ENCODE measurements at places on chromosomes 11 and 22.

DNA sequence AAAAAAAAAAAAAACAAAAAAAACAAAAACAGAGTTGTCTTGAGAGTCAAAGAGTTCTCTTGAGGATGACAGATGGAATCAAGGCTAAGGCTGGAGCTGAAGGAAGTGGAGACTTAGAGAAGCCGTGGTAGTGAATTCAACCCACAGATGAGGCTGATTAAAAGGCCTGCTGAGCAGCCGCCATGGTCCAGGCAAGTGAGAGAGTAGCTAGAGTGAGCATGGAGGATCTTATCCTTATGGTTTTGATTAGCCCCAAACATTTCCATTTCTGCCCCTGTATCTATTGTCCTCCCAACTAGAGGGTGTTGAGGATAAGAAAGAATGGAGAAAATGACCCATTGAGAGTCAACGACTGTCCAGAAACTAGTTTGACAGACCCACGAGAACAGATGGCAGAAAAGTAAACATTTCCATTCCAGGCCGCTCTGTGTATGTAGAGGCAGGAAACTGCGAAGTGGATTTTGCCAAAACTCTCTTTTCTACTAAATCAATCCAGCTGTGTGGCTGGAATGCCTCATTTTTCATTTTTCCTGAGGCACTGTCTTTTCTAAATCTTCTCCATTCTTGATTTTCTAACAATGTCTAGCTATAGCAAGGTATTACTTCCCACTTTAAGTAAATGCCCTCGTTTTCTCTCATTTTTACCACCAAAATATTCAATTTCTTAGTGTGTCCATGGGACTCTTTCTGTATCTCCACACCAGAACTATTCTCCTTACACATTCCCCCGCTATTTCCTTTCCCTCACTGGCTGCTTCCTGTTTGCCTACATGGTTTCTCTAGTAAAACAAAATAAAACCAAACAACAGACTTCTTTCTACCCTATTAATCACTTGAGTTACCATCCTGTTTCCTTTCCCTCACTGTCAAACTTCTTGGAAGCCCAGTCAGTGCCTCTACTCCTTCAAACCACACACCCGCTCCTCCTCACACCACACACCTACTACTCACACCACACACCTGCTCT is 5.4 kb upstream of the MMP8 start:
- DNase-seq: no peak

GRCh38 chr11:80448709-80449108 is 1007.9 kb upstream of the TENM4 start:
- no peak for DNase-seq

GRCh38 chr11:31725176-31725575 is 85.9 kb downstream of the PAX6 start:
- peak; percentile 5 for DNase-seq

- DNase-seq: peak; percentile 91
Observed at GRCh38 chr11:76694664-76695063, 24.1 kb upstream of the LRRC32 start.

DNA sequence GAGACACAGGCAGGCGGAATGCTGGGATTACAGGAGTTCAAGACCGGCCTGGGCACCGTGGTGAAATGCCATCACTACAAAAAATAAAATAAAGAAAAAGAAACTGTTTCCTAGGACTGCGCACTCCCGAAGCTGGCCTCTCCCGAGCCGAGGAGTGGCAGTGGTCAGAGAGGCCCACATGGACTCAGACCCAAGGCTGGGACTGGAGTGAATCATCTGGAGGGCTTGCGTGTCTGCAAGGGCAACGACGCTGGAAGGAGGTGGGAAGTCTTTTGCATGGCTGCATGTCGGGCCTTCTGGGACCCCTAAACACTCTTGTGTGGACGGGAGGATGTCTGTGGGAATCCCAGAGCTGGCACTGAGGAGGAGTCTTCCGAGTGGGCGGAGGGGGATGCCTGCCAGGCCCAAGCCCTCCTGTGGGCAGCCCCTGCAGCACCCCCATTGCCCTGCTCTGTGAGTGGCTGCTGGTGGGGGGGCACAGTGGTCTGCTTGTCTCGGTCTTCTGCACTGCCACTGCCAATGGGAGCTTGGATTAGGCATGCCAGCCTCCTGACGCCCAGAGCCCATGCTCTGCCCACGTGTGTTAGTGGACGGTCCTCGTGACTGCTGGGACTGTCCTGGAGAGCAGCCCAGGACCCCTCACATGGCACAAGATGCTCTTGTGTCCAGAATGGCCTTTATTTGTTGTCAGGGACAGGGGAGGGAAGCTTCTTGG is 1.8 kb upstream of the AP2A2 start:
- DNase-seq: no peak

GRCh38 chr11:66676931-66677598 is 622 bp downstream of the RBM4B start:
- peak; percentile 26 for DNase-seq

DNA sequence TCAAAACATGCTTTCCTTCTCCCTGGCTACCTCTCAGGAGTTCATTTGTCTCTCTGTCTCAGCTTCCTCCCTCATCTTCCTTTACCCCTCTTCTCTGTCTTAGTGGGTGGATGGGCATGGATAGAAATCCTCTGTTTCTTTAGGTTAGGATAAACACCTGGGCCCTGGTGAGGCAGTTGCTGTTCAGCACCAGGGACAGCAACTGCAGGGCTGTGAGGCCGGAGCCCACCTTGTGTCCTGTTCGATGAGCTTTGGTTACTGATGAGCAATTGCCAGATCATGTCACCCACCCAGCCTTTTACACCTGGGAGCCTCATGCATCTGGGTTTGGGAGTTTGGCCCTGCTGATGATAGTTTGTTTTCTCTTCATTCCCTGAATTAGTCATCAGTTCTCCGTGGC is 6.1 kb upstream of the CRYBB3 start:
- no peak for DNase-seq

DNA sequence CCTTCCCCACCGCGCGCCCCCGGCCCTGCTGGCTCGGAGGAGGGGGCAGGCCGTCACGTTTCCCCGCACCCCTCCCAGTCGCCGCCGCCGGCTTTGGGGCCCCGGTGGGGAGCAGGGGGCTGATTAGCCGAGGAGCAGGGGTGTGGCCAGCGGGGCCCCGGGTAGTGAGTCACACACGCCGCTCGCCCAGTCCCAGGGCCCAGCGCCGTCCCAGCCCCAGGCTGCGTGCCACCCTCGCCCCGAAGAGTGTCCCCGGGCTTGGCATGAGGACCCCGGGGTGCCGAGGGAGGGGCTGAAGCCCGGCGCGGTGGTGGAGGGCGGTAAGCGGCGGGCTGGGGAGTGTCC is 34.4 kb downstream of the PRDM11 start:
- DNase-seq: peak; percentile 67

DNA sequence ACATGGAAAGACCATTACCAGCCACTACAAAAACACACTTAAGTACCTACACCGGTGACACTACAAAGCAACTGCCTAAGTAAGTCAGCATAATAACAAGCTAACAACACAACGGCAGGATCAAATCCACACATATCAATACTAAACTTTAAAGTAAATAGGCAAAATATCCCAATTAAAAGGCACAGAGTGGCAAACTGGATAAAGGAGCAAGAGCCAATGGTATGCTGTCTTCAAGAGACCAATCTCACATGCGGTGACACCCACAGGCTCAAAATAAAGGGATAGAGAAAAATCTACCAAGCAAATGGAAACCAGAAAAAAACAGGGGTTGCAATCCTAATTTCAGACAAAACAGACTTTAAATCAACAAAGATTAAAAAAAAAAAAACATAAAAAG is 261.5 kb upstream of the TENM4 start:
- DNase-seq: no peak

- no peak for DNase-seq
Observed at GRCh38 chr22:33329398-33329797, 271.2 kb upstream of the SYN3 start.

GRCh38 chr22:30718938-30719337 is 24.3 kb downstream of the OSBP2 start:
- DNase-seq: no peak

DNA sequence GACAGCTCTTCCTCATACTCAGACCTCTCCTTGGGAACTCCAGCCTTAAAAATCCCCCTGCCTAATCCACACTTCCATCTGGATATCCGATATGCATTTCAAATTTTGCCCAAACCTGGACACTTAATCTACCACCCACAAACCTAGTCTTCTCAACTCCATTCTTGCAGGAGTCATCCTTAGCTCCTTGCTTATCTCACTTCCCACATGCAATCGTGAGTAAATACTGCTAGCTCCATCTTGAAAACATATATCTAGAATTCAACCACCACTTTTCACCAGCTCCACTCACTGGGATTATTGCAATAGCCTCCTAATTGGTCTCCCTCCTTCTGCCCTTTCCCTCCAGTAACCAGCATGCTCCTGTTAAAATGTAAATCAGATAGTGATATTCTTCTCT is 2.6 kb upstream of the MYOD1 start:
- no peak for DNase-seq

GRCh38 chr11:94183886-94184264 is 55.2 kb downstream of the PANX1 start:
- DNase-seq: peak; percentile 78

DNA sequence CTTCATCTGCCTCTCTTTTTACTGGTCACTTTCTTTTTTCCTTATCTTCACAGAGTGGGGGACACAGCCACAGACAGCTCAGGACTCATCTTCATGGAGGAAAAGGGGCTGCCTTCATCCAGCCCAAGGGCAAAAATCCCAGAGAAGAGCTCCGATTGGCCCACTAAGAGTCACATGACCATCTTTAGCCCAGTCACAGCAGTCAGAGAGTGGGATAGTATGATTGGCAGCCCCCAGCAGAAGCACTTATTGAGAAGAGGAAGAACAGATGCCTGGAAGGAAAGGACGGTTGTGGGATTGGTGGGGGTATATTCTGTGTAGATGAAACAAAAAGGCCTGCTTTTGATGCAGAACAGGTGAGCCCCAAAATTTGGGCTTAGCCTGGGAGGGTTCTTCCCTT is 77.8 kb downstream of the MN1 start:
- DNase-seq: no peak

DNA sequence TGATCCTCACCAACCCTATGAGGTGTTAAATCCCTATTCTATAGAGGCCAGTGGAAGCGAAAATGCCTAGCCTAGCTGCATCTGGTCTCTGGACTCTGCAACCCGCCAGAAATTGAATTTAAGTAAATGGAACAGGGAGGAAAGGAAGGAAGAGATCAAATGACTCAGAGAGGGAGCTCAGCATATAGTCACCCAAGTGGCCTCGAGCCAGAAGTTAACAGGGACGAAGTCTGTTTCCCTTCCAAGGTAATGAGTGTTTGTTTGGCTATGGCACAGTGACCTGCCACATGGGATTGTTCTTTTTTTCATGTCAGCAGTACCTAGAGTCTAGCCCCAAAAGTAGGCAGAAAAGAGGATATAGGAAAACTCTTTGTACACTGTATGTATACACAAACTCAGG is 66.3 kb downstream of the PAK1 start:
- DNase-seq: peak; percentile 91

GRCh38 chr11:75035256-75035655 is 46.5 kb downstream of the NEU3 start:
- no peak for DNase-seq

DNA sequence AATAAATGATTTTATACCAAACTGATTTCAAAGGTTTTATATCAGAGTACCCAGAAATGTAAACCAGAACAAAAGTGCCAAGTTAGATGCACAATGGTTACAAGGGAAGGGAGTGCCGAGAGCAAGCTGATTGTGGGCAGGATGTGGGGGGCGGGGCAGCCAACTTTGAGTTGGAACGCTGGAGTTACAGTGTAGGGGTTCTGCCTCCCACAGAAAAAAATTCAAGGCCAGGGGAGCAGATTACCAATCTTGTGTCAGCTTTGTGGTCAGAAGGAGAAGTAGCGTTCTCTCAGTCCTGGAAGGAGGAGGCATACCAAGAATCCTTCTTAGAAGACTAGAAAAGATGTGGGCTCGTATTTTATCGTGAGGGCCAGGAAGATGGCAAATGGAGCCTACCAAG is 15.9 kb upstream of the POU2AF2 start:
- no peak for DNase-seq

GRCh38 chr11:118007040-118007439 is 20.8 kb downstream of the IL10RA start:
- DNase-seq: no peak

GRCh38 chr11:67053896-67054329 is 2.7 kb upstream of the RHOD start:
- DNase-seq: peak; percentile 63

GRCh38 chr11:2770761-2771301 is 71.0 kb upstream of the KCNQ1OT1 start:
- no peak for DNase-seq

GRCh38 chr22:20036084-20036482 is 15.2 kb downstream of the TANGO2 start:
- DNase-seq: no peak

DNA sequence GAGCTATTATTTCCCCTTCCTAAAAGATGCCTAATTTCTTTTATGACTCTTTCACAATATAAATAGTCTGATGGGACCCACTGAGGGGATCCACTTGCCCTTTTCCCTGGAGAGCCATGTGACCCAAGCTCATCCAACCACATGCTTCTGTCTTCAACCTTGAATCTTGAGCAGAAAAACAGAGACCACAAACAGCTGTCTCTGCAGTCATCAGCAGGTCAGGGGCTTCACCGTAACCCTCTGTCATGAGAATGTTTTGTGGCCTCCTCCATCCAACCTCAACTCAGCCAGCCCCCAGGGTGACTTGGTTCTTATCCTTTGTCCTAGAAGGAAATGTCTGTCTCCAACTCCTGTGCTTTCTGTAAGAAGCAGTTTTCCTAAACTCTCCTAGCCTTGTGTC is 129.6 kb upstream of the POU2AF2 start:
- DNase-seq: no peak

- DNase-seq: no peak
Observed at GRCh38 chr11:30016588-30017363, at the start of gene KCNA4. Gene KCNA4, minus strand, starts transcription at chr11:30017030. Its CDS starts 4,352 bp downstream, at chr11:30012678.

- peak; percentile 39 for DNase-seq
Observed at GRCh38 chr22:45686836-45687235, 15.2 kb downstream of the ATXN10 start.

- no peak for DNase-seq
Observed at GRCh38 chr22:33908171-33909074, 11.9 kb downstream of the LARGE1 start.

GRCh38 chr22:38788021-38788816 is 5.7 kb downstream of the DNAL4 start:
- DNase-seq: peak; percentile 95

DNA sequence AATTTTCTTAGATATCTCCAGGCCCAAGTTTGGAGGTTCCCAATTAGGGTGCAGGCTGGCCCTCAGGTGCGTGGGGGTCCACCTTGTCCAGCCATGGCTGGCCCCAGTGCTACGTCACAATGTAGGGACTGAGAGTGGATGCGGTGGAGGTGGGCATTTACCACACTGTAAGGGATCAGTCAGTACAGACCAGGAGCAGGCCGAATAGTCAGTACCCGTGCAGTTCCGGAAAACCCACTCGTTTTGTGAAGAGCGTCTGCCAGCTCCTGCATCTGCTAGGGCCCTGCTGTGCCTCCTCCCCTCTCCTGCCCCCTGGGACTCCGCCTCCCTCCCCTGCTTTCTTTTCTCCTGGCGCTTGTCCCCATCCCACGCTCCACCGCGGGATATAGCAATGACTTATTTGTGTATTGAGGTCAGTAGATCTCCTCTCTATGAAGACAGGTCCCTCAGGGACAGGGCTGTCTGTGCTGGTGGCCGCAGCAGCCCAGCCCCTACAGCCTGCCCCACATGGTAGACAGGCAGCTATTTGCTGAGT is 50.4 kb upstream of the SEPTIN5 start:
- DNase-seq: peak; percentile 88

Measured in cardiac fibroblast (primary cell).